Effector CD8-positive, alpha-beta T cell (primary cell): ENCODE measurements at places on chromosomes 12 and 14.
A peak's percentile ranks its signal among the peaks of the same experiment; 100 is the strongest.

- peak; percentile 48 for DNase-seq
Measured at GRCh38 chr12:31874961-31875608, 84.1 kb upstream of the RESF1 start.

DNA sequence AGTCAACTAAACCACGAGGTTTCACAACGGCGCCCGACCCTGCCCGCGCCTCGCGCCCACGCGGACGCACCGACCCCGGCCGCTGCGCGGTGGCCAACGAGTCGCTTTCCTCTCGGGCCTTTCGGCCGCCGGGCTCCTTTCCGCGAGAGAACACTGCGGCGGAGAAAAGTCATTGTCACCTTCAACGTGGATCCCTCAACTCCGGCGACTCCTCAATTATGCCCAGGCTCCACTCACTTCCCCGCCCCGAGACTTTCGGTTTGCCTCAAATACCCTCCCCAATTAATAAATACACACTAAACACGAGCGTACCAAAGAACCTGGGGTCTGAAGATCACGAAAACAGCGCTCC lies 450 bp downstream of the SINHCAF start:
- no peak for DNase-seq

DNA sequence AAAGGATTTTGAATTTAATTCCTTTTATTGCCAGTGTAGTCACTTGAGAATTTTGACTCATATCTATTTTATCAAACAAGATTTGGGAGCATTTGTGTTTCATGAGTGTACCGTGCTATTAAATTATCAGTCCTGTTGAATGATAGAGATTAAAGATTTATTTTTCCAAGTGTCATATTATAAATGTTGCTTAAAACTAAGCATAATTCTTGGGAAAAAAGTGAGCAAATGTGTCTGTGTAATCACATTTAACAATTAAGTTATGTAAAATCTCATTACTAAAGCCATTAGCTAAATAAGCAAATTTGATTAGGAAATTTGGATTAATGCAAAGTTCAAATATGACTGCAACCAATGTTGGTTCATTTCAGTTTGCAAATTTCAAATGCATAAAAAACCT lies 266.7 kb downstream of the TMTC2 start:
- DNase-seq, result no peak

DNA sequence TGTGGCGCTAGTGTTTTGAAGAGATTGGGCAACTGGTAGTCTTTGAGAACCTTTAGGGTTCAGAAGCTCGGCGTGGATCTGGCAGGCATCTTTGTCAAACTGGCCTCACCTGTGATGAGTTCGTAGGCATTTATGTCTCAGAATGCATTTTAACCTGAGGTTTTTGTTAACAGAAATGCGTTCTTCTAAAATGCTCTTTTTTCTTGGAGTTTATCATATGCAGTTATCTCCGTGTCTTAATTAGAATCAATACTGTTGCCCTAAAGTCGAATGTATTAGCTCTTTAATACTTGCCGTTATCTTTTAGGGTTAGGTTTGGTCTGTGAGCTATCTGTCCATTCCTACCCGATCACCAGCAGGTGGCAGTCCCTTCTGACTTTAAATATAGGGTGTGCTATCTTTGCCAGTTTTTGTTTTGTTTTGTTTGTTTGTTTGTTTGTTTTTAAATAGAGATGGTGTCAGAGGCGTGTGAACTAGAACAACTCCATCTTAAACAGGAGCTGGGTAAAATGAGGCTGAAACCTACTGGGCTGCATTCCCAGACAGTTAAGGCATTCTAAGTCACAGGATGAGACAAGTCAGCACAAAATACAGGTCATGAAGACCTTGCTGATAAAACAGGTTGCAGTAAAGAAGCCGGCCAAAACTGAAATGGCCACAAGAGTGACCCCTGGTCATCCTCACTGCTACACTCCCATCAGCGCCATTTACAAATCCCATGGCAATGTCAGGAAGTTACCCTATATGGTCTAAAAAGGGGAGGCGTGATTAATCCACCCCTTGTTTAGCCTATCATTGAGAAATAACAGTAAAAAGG lies 1.4 kb downstream of the ATF1 start:
- peak; percentile 20 for DNase-seq

DNA sequence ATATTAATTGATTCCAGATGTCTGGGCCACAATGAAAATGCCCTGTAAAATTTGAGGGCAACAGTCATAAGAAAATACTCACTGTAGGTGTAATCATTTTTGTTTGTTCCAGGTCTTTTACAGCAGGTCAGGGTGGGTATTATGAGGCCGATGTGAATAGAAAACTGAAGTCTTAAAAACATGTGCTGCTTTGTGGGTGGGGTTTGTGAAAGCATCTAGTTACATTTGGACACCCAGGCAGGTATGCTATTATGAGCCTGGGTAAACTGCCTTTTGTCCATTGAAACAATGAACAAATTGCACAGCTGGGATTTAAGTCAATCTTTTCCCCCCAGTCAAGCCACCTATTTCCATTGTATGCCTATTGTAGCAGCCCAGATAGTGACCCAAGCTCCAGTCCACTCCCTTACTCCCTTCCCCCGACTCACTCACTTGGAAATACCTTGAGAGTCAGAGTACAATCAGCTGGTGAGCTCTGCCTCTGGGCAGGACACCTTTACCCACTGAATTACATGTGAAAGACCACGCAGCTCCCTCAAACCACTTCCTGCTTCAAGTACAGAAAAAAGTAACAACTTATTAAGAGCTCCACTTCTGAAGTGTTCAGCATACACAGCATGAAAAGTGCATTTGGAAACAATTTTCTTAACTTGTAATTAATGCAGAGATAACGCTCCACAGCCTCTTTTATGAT lies 1.8 kb downstream of the IGF1 start:
- DNase-seq, result no peak

DNA sequence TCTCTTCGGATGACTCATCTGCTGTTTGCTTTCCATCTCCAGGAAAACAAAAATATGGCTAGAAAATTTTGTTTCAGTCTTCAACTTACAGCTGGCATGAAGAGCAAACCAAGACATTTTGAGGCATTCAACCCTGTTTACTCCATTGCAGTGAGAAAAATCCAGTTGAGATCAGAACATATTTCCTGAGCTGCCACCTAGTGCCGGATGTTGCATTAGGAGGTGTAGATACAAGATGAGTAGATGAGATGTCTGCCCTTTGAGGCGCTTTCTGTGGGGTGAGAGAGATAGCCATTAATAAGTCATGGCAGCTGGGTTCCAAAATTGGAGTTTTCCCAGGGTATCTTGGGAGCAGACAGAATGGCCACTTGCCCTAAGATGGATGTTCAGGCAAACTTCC lies 171.1 kb downstream of the PRKCH start:
- no peak for DNase-seq
